ENCODE measurements at places on chromosomes 2 and 18.

- DNase-seq: no peak
These were observed 1398.5 kb upstream of the CELF4 start for GRCh38 chr18:38963943-38964660.

DNA sequence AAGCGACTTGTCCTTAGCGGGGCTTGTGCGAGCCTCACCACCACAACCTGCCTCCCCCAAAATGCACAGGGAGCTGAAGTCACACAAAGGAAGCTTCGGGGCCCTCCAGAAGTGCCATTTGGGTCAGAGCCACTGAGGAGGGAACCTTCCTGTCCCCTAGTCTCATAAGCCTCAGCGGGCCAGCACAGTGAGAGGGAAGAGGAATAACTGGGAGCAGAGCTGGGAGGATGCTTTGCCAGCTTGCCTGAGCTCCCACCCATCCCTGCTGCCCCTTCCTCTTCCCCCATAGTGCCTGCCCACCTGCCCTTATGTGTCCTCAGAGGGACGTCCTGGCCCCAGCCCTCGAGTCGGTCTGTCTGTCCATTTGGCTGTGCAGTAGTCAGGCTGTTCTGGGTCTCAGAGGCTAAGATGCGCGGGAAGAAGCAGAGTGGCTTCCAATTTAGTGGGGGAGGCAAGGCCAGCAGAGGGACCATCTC, 51.8 kb upstream of the GPR17 start:
- no peak for DNase-seq

- no peak for DNase-seq
These were observed 99.4 kb upstream of the RASGRP3 start for GRCh38 chr2:33377048-33377447.

GRCh38 chr2:790081-790480, 112.9 kb upstream of the TMEM18 start:
- no peak for DNase-seq

GRCh38 chr2:19461504-19462255, 103.3 kb upstream of the OSR1 start:
- DNase-seq: no peak

All from NCI-H1048 (cell line).